ENCODE measurements at places on chromosomes 12 and 14.
A peak's percentile ranks its signal among the peaks of the same experiment; 100 is the strongest.

DNA sequence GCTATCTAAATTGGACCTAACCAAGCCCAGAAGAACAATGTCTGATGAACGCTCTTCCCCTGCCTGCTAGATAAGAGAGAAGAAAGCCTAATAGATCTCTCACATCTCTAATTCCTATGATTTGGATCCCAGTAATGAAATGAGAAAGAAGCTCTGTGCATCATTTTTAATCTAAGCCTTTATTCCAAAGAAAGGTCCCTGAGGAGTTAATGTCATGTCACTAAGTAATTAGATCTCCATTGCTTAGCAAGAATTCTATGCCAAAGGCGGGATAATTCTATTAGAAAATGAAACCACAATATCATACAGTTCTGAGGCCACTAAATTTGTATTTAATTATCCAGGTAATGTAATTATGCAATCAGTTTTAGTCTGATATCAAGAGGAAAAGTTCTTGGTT lies 74.2 kb upstream of the TMEM260 start:
- DNase-seq: no peak

GRCh38 chr12:104348283-104348993 lies 44.9 kb downstream of the EID3 start:
- no peak for DNase-seq

DNA sequence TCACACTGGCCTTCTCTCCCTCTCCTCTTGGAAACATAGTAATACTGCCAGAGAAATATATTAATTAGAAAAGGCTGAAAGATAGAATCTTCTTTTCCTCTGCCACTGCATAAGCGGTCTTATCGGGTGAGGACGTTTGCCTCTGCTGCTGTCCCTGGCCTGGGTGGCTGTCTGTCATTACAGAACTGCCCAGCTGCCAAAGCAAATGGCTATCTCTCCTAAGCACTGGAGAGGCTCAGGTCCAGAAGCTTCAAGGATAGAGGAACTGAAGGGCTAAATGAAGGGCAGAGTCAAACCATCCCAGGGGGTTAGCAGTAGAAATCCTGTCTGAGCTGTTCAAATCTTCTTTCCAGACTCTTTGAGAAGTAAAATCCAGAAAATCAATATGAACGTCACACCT lies 198.6 kb upstream of the CAND1 start:
- DNase-seq: no peak

- DNase-seq: peak; percentile 49
Measured at GRCh38 chr14:97458661-97459579, 661.7 kb downstream of the VRK1 start.

DNA sequence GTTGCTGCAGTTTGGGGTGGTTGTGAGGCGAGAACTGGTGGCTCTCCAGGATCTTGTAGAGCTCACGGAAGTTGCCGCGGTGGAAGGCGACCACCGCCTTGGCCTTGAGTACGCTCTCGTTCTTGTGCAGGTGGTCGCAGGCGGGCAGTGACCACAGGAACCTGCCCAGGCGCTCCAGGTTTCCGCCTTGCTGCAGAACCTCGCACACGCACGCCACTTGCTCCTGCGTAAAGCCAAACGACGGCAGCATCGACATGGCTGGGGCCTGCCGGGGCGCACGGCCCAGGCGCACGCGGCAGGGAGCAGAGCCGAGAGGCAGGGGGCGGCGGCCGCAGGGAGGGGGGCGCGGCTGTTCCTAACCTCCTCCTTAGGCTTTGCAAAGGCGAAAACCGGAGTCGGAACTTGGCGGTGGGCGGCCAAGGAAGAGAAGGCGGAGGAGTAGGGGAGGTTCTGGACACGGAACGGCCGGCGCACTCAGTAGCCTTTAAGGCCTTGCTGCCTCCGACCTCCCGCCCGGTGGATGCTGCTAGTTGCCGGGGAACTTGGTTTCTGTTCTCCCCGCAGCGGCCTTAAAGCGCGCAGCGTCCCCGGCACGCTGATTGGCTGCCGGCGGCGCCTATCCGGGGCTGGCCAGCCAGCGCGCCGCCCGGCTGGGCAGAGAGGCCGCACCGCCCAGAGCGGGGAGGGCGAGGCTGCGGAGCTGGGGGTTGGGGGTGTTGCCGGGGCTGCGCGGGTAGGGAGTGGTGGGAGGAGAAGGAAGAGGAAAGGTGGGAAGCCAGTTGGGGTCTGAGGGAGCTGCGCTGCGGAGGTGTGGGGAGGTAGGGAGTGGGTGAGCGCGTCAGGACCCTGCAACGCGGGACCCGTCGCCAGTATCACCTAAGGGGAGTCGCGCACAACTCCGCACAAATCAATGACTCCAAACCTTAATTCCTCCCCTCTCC lies at the start of gene SIX1:
TSS of gene SIX1 (minus strand) at position 544 of the 941 bp plus-strand sequence. CDS start at position 256, 288 bp downstream.
- no peak for DNase-seq
